ENCODE measurements at places on chromosomes 1 and 21.

- no peak for DNase-seq
Measured at GRCh38 chr1:93888900-93889299, 9.9 kb upstream of the DNTTIP2 start.

- DNase-seq, result no peak
Measured at GRCh38 chr1:225426395-225427234, 1.2 kb downstream of the LBR start.

DNA sequence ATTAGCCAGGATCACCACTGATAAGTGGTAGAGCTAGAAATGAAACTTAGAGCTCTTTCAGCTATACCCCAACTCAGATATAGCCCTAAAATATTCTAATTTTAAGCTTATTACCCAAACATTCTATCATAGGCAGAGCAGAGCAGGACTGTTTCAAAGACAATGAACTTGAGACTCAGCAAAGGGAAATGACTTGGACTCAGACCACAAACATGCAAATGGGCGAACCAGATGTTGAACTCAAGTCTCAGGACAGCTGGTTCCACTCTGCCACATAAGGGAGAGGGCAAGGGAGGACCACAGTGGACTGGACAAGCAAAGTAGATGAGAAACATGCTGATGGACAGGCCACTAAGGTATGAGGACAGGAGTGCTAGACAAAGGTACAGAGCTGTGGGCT is 315.3 kb downstream of the OMA1 start:
- DNase-seq, result no peak

GRCh38 chr1:36346741-36347370 is 23.4 kb upstream of the EVA1B start:
- DNase-seq, result no peak

DNA sequence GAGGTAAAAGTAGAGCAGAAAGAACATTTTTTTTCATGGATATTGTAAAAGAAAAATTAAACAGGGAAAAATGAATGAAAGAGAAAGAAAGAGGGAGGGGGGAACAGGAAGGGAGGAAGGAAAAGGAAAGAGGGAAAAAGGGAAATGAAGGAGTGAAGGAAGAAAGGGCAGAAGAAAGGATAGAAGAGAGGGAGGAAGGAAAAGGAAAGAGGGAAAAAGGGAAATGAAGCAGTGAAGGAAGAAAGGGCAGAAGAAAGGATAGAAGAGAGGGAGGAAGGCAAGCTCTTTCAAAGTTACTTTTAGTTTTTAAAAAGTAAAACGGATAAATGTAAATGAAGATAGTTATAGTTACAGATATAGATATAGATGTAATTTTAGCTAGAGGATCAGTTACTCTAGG is 1676.7 kb downstream of the MRPL39 start:
- no peak for DNase-seq

DNA sequence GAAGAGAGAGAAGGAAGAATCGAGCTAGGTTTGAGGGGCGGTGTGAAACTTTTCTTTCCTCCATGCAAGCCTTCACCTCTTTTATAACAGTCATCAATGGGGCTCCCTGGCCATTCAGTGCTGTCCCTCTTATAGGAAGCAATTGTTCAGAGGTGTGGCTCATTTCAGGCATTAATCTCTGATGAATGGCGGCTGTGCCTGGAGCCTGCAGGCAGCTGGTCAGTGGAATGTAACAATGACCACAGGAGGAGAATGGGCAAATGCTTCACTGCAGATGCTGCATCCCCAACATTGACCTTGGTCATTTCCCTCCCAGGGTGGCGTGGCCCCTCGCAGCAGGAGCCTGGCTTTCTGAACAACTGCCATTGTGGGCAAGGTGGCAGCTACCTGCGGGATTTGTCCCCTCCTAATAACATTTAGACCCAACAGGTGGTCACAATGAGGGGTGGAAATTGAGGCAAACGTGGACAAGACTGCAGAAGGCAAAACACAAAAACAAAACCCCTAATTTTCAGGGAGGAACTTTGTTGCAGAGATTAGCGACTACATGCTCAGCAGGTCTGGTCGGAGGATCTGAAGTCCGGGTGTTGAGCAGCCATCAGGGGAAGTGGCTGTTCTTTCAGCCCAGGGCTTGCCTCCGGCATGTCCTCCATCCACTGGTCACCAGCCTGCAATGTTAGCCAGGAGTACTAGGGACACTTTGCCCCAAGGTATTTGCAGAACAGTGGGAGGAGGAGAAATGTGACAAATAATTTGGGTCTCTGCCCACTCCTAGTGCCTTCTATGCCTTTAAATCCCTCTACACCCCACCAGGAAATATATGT is 97.3 kb upstream of the PAXBP1 start:
- DNase-seq, result no peak

GRCh38 chr1:160168016-160168415 is 16.6 kb downstream of the ATP1A4 start:
- no peak for DNase-seq

DNA sequence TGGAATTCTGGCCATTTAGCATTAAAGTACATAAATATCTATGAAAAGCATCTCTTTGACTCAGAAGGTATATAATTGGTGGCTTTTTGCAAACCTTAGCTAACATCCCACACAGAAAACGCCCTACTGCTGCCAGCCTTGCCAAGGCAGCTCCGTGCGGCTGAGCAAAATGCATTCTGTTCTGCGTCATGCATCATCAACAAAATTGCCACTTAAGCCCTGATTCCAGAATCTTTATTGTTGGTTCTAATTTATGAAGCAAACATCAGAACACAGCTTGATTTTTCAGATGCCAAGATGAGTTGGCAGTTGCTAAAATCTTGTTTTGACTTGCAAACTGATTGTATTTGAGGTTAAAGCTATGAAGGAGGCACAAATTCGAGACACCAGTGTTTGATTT is 314.9 kb upstream of the DEPDC1 start:
- DNase-seq, result no peak

DNA sequence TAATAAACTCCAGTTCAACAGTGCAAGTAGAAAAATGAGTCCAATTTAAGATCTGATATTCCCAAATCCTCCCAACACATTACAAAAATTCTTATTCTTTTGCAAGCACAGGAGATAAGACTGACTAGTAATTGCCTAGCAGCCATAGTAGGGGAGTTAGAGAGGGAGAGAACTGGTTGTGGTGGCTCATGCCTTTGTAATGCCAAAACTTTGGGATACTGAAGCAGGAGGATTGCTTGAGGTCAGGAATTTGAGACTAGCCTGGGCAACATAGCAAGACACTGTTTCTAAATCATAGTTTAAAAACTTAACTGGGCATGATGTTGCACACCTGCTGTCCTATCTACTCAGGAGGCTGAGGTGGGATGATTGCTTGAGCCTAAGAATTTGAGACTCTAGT is 26.7 kb upstream of the PAPPA2 start:
- no peak for DNase-seq
